Activated CD4-positive, alpha-beta T cell treated with anti-CD3 and anti-CD28 coated beads, Interleukin-2, amount 50 U/mL, for 48 hours (primary cell): ENCODE measurements at places on chromosomes 16 and 17.

- no peak for DNase-seq
These were observed 130.8 kb upstream of the CHMP6 start for GRCh38 chr17:80860703-80861417.

- no peak for DNase-seq
These were observed 111.7 kb downstream of the SPECC1 start for GRCh38 chr17:20120836-20121235.

GRCh38 chr16:2214719-2214968 lies at the start of gene PGP:
Gene PGP, minus strand, starts transcription at chr16:2214840. Its CDS starts 63 bp downstream, at chr16:2214777.
- no peak for DNase-seq

GRCh38 chr16:16146380-16147315 lies 76.6 kb downstream of the ABCC6 start:
- no peak for DNase-seq

DNA sequence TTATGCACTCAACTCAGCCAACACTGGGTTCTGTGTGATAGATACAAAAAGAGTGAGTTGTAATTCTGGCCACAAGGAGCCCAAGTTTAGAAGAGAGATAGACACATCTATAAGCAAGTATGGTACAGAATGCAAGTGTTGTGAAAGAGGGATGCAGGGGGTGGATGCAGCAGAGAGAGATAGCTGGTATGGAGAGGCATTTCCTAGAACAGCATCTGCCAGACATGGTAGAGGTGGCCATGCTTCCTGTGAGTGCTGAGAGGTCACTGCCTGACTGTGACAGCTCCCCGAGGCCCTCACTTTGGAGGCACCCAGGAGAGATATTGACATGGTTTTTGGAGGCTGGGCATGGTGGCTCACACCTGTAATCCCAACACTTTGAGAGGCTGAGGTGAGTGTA lies 2.0 kb upstream of the KRTAP16-1 start:
- DNase-seq = no peak

GRCh38 chr17:2101448-2102257 lies 46.8 kb downstream of the HIC1 start:
- peak; percentile 26 for DNase-seq

GRCh38 chr17:1010586-1010985 lies 13.7 kb downstream of the TIMM22 start:
- no peak for DNase-seq

DNA sequence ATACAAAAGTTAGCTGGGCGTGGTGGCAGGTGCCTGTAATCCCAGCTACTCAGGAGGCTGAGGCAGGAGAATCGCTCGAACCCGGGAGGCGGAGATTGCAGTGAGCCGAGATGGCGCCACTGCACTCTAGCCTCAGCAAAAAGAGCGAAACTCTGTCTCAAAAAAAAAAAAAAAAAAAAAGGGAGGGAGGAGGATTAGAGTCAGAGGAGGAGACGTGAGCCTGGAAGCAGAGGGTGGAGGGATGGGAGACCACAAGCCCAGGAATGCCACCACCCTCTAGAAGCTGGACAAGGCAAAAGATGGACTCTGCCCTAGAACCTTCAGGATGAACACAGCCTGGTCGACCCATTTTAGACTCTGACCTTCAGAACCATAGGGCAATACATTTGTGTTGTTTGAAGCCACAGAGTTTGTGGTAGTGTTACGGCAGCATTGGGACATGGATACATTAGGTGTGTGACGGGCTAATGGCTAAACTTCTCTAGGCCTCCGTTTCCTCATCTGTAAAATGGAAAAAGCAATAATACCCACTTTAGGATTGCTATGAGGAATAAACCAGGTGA lies 2.1 kb upstream of the SMIM22 start:
- DNase-seq = no peak

GRCh38 chr17:72829883-72830282 lies 262.6 kb downstream of the SLC39A11 start:
- DNase-seq = no peak

DNA sequence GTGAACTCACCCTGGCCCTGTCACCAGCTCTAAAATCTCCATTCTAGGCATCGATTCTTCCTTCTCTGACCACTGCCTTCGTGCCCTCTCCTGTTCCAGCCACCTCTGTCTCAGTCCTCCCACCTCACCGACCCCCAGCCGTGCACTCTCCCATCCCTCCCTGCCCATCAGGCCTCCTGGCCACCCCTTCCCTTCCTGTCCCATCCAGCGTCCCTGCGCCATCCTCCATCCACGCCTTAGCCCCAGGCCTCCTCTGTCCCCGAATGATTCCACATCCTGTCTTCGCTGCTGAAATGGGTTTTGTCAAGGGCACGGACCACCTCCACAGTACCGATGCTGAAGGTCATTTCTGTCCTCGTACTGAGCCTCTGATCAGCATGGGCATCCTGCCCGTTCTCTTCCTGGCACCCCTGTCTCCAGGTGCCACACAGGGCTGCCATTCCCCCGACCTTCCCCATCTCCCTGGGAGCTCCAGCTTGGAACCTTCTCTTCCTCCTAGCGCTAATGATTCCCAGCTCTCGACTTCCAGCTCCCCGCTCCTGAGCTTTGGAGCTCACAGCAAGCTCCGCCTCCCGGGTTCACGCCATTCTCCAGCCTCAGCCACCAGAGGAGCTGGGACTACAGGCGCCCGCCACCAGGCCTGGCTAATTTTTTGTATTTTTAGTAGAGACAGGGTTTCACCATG lies 2.6 kb downstream of the TRIM65 start:
- DNase-seq = no peak

DNA sequence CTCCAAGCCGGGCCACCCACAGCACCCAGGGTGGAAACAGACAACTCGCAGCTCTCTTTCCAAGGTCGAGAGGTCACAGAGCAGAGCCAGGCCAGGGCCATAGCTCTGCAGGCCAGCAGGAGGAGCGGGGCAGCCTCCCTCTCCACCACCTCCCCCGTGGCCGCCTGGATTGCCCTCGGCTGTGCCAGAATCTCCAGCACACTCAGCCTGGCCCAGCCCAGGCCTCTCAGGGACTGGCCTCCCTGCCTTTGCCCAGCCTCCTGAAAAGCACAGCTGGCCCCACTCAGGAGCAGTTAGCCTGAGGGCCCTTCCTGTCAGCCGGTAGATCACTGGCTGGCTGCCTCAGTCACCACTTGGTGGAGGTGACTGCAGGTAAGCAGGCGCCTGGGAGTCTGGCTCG lies 85.8 kb upstream of the SEC14L1 start:
- no peak for DNase-seq

- no peak for DNase-seq
These were observed 17.2 kb downstream of the C16orf86 start for GRCh38 chr16:67683767-67684166.

GRCh38 chr17:41393826-41394225 lies 3.6 kb downstream of the KRT31 start:
- DNase-seq = no peak
